ENCODE measurements at places on chromosomes 7 and 10.

DNA sequence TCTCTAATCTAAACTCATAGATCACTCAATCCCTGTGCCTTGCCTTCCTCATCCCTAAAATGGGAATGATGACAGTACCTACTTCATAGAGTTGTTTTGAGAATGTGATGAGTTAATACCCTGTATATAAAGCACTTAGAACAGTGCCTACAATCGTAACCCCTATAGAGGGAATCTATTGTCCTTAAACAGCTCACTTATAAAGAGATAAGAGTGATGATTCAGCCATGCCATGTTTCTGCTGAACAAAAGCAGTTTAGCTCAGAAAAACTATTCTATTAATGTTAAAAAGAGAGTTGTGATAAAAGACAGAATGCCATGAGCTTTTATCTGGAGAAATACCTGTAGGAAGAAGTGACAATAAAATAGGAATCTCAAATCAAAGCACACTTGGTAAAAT lies 63.6 kb downstream of the CUBN start:
- DNase-seq: no peak

DNA sequence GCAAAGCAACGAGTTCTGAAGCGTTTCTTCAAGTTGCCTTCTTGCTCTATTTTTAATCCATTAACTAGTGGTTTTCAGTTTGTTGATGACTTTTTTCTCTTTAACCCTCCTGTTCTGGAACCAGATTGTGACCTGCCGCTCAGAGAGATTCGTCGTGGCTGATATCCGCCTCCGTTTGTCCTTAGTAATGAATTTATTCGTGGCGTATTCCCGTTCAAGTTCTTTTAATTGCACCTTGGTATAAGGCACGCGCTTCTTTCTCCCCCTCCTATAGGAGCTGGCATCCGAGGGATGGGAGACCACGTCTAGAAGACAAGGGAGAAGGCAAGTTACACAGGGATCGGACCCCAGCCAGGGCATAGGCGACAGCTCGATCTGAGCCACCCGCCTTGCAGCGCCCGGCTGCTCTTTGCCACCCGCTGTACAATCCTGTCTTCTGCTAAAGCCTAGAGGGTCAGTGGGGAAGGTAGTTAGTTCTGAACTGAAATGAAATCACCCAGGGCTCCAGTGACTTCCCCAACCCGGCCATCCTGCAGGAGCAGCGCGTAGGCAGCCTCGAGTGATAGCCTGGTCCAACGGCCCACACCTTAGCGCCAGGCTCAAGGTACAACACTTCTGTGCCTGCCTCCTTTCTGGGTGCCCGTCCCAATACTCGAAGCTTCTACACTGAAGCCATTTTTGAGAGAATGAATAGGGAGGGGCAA lies 1.6 kb downstream of the HOXA13 start:
- no peak for DNase-seq

DNA sequence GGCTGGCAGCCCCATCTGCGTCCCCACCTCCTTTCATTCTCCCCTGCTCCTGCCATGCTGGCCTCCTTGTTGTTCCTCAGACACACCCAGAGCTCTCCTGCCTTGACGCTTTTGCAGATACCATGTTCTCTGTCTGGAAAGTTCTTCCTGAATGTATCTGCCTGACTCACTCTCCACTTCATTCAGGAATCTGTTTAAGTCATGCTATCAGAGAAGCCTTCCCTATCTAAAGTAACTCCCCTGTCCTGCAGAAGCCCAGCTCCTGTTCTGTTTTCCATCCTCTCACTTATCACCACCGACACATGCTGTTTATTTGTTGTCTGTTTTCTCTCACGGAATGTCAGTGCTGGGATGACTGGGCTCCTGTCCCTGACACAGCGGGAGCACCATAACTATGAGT lies 82.0 kb downstream of the AFAP1L2 start:
- no peak for DNase-seq

DNA sequence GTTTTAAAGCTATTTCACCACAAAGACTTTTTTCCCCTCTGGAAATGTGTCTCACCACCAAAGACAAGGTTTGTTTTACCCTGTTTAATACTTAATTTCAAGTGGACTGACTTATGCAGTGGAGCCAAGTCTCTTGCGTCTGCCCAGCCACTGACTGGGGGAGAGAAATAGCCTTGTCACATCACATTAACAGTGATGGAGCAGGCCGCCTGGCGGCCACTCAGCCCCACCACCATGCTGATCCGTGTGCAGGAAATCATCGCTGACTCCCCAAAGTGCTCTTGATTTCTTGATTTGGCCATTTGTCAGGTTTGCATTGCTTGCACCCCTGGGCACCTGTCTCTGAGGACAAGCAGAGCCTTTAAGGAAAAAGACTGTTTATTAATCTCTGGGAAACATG lies 334.1 kb downstream of the GLRX3 start:
- DNase-seq: no peak

DNA sequence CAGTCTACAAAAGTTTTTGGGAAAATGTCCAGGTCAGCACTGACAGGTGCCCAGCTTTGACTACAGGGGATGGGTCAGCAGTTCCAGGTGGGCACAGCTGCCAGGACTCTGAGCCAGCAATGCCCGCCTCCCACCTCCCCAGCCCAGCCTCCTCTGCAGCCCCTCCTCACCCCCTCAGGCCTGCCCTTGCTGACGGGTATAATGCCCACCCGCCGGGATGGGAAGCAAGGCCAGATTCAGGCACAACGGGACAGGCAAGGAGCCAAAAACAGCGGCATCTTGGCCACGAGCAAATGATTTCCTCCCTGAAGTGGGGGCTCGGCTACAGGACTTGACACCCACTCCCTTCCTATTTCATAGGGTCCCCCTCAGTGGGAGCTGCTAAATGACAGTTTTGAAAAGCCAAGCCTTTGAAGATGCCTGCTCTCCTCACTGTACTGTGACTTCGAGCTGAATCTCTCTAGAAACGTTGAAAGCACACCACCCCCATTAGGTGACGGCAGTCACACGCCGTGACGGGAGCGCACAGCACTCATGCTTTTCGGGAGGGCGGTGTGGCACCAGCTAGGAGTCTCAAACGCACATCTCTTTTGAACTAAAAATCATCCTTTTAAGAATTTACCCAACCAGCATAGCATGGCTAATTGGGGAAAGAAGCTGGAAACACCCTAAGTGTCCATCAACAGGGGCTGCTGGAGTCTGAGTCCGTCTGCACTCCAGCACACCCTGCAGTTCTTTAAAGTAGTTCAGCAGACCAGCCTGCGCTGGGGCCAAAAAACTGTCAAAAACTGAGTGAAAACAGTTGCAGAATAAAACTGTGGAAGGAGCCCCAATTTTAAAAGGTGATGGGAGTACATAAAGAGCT lies 29.6 kb downstream of the MAD1L1 start:
- no peak for DNase-seq

GRCh38 chr7:81616951-81617350 lies 152.9 kb downstream of the HGF start:
- no peak for DNase-seq

GRCh38 chr7:106640368-106641141 lies 20.4 kb downstream of the CCDC71L start:
- no peak for DNase-seq

GRCh38 chr10:79638318-79638717 lies 27.6 kb downstream of the SFTPA1 start:
- no peak for DNase-seq

DNA sequence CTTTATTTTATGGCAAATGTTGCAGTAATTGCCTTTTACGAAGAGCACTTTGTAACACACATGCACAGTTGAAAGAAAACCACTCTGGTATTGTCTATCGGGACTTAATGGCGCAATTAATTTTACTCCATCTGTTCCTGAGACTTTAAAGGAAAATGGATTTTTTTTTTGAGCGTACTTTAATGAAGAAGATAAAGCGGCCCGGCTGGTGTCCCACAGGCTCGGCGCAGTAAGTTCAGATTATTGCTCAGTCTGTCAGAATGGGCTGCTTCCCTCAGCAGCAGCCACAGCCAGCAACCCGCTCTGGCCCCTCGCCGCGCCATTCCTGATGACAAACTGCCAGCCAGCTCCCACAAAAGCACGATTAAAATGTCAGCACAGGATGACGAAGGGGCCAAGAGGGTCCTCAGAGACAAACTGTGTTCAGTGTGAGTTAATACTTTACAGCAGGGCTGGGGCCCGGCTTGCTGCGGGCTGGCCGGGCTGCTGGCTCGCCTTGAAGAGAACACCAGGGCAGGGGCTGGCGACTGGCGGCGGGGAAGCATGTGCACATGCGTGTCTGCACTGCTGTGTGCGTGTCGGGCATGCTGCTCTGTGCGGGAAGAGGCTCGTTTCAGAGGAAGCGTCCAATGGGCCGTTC lies 501.0 kb upstream of the GALNT17 start:
- no peak for DNase-seq

DNA sequence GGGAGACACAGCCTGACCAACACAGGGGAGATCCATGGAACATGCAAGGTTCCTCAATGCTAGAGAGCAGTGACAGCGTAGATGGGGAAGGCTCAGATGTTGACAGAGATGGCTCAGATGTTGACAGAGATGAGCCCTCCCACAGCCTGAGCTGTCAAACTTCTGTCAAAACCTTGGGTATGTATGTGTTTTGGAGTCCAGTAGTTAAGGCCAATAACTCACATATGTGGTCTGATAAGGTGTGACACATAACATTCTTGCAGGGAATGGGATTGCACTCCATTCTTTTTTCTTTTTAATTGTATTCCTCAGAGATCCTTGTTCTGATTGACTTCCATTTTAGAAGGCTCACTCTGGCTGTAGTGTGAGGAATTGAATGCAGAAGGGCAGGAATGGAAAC lies 136.3 kb downstream of the C1GALT1 start:
- no peak for DNase-seq

DNA sequence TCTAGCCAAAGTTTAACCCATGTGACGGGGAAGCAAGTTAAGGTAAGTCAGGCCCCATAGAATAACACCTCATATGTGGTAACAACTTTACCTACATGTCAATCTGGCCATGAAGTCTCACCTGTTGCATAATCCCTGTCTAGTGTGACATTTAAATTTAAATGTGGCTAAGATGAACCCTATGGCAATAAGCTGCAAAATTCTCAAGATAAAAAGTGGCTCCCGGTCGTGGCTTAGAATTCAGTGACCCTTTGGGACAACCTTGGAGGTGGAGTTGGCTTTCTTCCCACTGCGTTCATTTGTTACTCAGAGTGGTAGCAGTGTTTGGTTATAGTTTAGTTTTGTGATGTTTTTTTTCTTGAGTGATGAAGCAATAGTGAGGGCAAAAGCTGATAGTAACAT lies 90.6 kb downstream of the ARID5B start:
- DNase-seq: no peak

GRCh38 chr10:35217455-35217854 lies 90.8 kb downstream of the CREM start:
- DNase-seq: no peak

- DNase-seq: no peak
Observed at GRCh38 chr7:102433219-102434038, at the start of gene ORAI2. TSS of gene ORAI2 (plus strand) at chr7:102433575. CDS start at chr7:102438957, 5,382 bp downstream.

GRCh38 chr10:131977323-131978096 lies 4.2 kb downstream of the BNIP3 start:
- DNase-seq: no peak

DNA sequence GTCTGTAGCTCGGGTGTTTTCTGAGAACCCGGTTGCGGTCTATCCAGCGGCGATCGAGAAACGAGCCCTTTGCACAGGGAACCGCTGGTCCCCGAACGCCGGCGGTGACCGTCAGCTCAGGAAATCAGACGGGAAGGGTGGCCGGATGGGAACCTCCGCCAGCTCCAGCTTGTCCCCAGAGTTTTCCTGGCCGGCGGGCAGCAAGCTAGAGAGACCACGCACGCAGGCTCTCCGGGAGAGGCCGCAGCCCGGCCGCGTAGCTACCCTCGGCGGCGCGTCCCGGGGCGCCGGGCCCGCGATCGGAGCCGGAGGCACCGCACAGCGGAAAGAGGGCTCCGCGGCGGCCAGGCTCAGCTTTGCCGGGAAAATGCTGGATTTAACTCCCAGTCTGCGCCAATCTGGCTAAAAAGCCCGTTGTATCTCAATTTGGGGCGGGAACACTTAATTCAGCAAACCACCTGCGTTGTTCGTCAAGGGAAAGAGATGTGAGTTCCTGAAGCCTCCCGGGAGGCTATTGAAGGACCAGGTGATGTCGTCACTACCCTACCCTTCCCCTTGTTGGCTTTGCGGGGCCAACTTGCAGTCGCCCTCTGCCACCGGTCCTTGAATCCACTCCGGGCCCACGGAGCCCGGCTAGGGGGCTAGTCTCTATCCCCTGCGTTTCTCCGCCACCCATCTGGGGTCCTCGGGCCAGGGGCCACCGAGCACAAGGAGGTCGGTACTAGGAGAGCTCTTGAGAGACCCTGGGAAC lies 859 bp upstream of the CH25H start:
- DNase-seq: no peak

- no peak for DNase-seq
Observed at GRCh38 chr7:19110776-19111175, 6.7 kb downstream of the TWIST1 start.

DNA sequence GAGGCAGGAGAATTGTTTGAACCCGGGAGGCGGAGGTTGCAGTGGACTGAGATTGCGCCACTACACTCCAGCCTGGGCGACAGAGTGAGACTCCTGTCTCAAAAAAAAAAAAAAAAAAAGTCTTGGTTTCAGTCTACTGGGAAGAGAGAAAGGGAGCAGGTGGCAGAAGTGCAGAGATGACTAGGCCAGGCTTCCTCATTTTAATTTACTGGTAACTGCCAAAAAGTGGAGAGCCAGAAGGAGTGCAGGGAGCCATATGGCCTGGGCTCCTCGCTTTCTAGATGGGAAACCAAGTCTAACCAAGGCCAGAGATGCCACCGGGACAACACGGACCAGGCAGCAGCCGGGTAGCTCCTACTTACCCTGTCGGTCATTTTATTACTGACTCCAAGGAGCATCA lies 12.2 kb downstream of the SEPHS1 start:
- no peak for DNase-seq

GRCh38 chr7:15921576-15921975 lies 235.1 kb upstream of the MEOX2 start:
- no peak for DNase-seq

DNA sequence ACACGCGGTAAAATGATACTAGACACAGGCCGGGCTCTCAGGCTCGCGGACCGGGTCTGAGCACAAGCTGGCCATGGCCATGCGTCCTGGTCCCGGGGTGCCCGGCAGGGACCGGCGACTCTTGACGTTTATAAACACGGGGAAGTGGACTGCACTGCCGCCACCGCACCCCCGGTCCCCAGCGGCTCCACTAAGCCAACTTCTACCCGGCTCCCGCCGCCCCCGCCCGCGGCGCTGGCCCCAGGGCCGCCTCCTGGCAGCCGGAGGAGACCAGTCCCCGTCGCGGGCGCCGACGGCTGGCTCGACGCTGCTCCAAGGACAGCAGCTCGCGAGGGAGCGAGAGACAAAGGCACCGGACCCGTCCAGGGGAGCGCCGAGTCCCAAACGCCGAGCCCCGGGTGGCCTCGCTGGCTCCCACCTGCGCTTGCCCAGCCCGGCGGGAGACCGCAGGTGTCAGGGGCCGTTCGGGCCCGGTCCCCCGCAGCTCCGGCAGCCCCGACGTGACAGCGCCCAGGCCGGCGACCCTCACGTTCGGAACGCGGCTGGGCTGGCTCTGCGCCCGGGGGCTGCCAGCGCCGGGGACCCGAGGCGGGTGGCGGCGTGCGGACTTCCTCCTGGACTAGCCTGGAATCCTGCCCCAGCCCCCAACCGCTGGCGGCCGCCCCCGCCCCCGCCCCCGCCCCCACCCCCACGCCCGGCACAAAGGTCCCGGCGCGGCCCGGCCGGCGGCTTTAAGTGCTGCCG lies 517 bp downstream of the ITGB1 start:
- DNase-seq: no peak

- no peak for DNase-seq
Observed at GRCh38 chr10:48525113-48525512, 79.8 kb downstream of the ARHGAP22 start.

- DNase-seq: no peak
Observed at GRCh38 chr10:132387764-132388210, 9.2 kb upstream of the PWWP2B start.

GRCh38 chr10:10092581-10092980 lies 925.1 kb upstream of the CELF2 start:
- no peak for DNase-seq

GRCh38 chr7:42222125-42222524 lies 14.9 kb downstream of the GLI3 start:
- no peak for DNase-seq

All from NCI-H187 treated with DMSO at 0.1 percent for 48 hours (cell line).